EL (cell line): ENCODE measurements at places on chromosomes 1 and 21.

GRCh38 chr1:9787702-9788101, 36.1 kb downstream of the CLSTN1 start:
- no peak for DNase-seq

DNA sequence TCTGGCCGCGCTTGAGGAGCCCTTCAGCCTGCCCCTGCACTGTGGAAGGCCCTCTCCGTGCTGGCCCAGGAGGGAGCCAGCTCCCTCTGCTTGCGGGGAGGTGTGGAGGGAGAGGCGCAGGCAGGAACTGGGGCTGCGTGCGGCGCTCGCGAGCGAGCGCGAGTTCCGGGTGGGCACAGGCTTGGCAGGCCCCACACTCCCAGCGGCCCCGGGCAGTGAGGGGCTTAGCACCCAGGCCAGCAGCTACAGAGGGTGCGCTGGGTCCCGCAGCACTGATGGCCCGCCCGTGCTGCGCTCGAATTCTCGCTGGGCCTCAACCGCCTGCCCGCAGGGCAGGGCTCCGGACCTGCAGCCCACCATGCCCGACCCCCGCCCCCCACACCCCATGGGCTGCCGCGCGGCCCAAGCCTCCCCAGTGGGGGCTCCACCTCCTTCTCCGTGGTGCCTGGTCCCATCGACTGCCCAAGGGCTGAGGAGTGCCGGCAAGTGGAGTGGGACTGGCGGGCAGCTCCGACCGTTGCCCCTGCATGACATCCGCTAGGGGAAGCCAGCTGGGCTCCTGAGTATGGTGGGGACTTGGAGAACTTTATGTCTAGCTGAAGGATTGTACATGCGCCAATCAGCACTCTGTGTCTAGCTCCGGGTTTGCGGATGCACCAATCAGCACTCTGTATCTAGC, 46.0 kb downstream of the COL24A1 start:
- DNase-seq: no peak

DNA sequence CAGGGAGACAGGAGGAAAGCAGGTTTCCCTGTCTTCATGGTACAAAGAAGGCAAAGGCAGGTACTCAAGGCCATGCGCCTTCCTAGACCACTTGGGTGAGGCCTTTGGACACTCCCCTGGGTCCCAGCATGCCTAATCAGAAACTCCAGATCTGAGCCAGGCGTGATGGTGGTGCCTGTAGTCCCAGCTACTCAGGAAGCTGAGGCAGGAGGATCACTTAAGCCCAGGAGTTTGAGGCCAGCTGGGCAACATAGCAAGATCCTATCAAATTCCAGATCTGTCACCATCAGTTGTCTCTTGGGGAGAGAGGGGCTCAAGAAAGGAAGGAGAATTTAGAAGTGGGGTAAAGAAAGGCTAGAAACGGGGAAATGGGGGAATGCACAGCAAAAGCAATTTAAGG, 96.3 kb upstream of the SLC25A33 start:
- no peak for DNase-seq

GRCh38 chr1:29504196-29504595, 267.9 kb downstream of the PTPRU start:
- DNase-seq: no peak

- DNase-seq: peak; percentile 75
These were observed 42.3 kb upstream of the NFASC start for GRCh38 chr1:204828352-204828850.

DNA sequence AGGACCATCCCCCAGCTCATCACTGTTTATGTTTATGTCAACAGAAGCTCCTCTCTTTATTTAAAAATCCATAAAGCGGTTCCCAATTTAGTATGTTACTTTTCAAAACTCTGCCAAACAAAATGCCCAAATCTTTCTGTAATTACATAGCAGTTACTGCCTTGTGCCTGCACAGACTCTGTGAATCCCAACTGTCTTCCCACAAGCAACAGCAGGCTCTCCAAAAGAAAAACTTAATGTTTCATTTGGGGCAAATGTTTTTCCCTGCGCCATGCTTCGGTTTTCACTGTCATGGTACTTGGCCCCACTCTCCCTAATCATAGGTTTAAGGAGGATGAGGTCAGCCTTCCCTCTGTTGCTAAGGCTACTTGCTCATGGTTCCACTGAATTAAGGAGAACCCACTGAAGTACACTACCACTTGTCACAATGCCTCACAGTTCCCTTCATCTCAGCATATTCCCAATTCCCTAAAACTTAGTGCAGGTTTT, 4.6 kb downstream of the COLGALT2 start:
- no peak for DNase-seq

GRCh38 chr1:153775458-153776327, 486 bp downstream of the SLC27A3 start:
- peak; percentile 65 for DNase-seq

- no peak for DNase-seq
These were observed 15.7 kb upstream of the EPHA2 start for GRCh38 chr1:16171314-16172151.

- DNase-seq: peak; percentile 45
These were observed 19.1 kb downstream of the IVNS1ABP start for GRCh38 chr1:185297982-185298381.

DNA sequence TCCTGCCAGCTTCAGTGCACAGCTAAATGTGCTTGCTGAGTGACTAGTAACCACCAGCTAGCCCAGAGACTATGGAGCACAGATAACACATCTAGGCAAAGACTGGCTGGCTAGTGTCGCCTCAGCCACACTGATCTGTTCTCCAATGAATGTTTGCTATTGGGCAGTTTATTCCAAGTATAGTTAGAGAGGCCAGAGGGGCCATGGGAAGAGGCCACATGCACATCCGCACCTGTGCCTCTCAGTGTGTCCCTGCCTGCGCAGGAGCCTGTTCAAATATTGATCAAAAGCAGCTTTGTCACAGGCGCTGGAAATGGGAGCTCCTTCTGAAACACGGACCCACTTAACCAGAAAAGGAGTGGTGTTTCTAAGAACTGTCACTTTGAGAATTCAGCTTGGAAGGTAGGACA, 51.3 kb upstream of the ATP1A1 start:
- DNase-seq: no peak

DNA sequence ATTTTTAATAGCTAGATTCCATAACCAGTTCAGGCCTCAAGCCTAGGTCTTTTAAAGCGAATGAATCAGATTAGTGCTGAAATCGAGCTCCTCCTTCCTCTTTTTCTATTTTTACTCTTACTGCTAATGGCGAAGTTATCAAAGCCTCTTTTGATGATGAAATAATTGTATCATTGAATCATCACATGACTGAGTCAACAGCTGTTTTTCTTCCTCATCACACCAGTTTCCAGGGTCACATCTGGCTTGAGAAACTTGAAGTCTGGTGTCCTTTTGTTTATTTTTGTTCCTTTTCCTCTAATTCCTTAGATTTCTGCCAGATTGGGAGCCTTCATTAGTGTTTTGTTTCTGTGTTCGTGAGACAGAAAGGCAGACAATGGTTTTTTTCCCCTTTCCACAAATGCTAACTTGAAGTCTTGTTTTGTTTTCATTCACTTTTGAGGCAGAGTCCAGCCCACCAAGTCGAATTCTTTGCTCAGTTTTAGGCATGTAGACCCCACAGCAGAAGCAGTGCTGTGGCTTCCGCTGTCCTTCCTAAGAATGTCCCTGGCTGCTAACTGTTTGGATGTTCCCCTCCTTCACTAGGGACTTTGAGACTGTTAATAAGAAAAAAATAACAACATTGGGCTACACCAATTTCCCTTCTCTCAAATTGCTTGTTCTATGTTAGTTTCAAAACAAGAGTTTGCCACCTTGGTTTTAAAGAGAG, 51.9 kb upstream of the FMOD start:
- peak; percentile 80 for DNase-seq

- no peak for DNase-seq
These were observed 8.5 kb downstream of the PRAMEF1 start for GRCh38 chr1:12799730-12800129.

- no peak for DNase-seq
These were observed 99.8 kb downstream of the SNX7 start for GRCh38 chr1:98761219-98761865.

- DNase-seq: no peak
These were observed 211.9 kb upstream of the VAMP3 start for GRCh38 chr1:7558921-7559869.

GRCh38 chr21:43702785-43703034, 16.2 kb upstream of the PDXK start:
- peak; percentile 44 for DNase-seq

DNA sequence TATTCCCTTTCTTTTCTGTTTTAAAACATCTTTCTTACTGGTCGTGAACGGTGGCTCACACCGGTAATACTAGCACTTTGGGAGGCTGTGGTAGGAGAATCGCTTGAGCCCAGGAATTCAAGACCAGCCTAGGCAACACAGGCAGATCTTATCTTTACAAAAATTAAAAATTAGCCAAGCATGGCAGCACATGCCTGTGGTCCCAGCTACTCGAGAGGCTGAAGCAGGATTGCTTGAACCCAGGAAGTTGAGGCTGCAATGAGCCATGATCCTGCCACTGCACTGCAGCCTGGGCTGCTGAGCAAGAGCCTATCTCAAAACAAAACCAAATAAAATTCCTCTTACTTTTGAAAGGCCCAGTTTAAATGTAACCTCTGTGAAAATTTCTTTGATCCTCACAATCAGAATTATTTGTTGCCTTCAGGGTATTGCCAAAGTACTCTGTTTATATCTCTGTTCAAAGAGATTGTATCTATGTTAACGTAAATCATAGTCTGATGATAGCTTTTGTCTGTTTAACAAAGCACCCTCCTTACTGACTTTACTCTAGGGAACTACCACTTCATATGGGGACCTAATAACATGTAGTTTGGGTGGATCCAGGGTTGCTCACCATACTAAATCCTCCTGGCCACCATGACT, 71.6 kb downstream of the RERE start:
- DNase-seq: no peak

DNA sequence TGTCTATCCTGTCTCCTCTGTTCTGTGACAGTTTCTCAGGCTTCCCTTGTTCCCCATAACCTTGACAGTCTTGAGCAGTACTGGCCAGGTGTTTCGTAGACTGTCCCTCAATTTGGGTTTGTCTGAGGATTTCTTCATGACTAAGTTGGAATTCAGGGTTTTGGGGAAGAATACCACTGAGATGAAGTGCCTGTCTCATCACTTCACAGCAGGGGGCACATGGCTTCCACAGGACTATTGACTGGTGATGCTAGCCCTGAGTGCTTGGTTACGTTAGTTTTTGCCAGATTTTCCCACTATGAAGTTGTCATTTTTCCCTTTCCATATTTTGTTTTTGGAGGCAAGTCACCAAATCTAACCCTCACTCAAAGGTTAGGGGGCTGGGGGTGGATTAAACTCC, 45.7 kb downstream of the CDCP2 start:
- DNase-seq: peak; percentile 48

DNA sequence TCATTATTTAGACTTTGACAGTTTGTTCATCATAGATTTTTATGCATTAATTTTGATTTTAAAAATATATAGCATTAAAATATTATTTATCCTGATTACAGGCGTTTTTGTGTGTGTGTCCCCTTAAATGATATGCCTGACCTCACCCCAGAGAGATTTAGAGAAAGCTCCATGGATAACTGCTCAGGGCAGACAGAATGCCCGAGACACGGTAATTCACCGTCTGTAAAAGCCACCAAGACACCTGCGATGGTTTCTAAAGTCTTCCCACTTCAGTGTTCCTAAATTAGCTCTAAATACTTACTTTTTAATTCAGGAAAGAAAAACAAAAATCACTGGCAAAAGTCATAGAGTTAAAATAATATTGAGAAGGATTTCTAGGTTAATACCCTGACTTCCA, 350.6 kb upstream of the RUNX1 start:
- no peak for DNase-seq

- peak; percentile 19 for DNase-seq
These were observed 6.3 kb upstream of the GPR25 start for GRCh38 chr1:200866521-200866920.

DNA sequence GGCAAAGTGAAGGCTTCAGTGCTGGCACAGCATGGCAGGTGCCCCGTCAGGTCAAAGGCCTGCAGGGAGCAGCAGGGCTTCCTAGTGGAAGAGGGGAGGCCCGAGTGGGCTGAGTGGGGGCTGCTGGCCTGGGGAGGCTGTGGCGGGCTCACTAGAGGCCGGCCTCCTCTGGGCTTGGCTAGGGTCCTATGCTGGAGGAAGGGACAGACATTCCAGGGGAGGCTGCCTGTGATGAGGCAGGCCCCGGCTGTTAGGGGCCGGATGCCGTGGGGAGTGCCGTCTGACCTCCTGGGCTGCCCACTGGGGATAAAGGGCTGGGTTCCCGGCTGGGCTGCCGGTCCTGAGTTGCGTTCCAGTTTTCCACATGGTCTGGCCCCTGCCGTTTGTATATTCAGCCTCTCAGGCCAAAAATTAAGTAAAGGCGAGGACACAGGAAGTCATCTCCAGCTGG, 21.1 kb downstream of the PRXL2B start:
- DNase-seq: no peak

- DNase-seq: peak; percentile 40
These were observed 16.5 kb upstream of the ZC3H11B start for GRCh38 chr1:219629296-219629880.

DNA sequence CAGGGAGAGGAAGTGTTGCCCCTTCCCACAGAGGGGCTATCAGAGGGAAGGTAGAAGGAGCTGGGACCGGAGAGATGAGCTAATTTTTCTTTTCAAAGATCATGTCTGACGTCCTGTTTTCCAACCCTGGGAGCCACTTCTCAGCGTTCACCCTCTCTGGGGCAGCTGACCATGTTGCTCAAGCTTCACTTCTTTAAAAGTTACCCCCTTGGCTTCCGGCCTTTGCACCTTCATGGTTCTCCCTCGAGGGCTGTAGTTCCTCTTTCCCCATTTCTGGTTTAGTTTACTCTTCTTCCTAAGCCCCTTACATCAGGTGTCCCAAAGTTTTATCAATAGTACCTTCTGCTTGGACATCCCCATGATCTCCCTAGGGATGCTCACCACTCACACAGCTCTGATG, 23.8 kb upstream of the CSF1 start:
- DNase-seq: no peak
